ENCODE measurements at places on chromosomes 1 and 21.

- DNase-seq, result peak; percentile 99
Observed at GRCh38 chr1:26321315-26322041, 3.7 kb downstream of the CD52 start.

DNA sequence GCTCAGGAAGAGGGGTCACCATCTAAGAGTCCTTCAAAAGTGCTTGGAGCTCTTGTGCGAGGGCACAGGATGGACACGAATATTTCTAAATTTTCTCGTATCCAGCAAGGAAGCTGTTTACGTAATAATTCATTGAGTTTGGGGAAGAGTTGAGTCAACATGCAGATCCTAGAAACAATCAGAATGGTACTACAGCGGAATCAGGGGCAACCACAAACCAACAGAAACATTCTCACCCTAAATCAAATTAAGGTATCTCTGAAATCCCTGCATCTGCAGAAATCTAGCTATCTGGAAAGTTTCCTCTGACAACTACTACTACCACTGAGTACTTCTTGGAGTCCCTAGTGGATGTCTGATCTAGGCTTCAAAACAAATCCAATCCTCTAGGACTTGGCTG lies 352.4 kb downstream of the LTN1 start:
- no peak for DNase-seq

GRCh38 chr1:228381356-228381755 lies 25.3 kb downstream of the TRIM11 start:
- no peak for DNase-seq

DNA sequence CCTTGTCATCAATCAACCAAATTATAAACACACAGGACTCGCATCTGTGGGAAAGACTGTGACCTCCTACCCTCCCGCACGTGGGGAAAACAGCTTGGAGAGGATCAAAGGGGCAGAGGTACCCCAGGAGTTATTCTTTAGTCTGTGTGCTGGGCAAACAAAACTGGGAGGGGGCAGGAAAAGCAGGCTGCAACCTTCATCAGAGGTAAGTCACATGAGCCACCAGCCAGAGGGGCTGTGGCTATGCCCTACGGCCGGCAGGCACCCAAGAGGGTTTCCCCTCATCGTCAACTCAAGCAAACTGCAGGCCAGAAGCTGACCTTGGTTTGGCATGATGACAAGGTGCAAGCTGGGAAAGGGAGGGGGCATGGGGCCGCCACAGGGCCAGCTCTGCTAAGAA lies 12.5 kb downstream of the SMIM12 start:
- no peak for DNase-seq

DNA sequence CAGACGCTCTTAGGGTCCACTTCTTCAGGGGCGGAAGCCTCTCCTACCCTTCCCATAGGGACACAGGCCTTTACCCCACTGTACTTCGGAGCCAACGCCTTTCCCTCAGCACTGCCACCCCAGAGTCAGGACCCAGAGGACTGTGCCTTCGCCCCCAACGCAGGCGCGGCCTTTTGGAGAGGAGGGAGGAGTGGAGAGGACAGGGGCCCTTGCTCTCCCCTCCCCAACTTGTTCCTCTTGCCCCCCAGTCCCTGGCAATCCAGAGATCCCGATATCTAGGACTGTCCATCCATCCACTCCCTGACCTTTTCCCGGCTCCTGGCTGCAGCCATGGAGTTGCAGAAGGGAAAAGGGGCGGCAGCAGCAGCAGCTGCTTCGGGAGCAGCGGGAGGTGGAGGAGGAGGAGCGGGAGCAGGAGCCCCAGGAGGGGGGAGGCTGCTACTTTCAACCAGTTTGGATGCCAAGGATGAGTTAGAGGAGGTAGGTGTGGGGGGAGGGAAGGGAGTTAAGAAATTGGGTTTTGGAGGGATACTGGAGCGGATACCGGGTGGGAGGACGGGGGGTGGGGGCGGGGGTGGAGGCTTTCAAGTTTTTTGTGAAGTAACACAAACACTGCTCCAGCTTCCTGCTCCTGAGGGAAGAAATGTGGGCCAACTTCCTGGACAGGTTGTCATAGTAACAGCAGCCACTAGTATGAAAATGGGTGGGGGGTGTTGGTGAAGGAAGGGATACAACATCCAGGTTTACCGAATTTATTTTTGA lies 636 bp downstream of the INTS3 start:
- DNase-seq, result no peak

- no peak for DNase-seq
Observed at GRCh38 chr21:35682904-35683549, 377.3 kb downstream of the SETD4 start.

DNA sequence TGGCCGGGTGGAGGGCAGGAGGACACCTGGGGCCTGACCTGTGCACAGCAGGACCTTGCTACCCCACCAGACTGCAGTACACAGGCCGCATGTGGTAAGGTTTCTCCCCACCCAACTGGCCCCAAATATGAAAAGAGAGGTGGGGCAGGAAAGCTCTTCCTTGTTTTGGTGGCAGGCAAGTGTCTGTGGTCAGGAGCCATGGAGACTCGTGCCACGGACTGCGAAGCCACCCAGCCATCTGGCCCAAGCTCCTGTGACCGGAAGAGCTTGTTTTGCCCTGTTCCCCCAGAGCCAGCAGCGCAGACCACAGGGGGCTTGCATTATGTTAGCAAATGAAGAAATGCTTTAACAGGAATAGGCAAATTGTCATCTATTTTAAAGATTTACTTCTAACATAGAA lies 54.9 kb downstream of the OLIG1 start:
- DNase-seq, result no peak

GRCh38 chr21:28932717-28933116 lies 60.0 kb downstream of the LTN1 start:
- DNase-seq, result no peak

DNA sequence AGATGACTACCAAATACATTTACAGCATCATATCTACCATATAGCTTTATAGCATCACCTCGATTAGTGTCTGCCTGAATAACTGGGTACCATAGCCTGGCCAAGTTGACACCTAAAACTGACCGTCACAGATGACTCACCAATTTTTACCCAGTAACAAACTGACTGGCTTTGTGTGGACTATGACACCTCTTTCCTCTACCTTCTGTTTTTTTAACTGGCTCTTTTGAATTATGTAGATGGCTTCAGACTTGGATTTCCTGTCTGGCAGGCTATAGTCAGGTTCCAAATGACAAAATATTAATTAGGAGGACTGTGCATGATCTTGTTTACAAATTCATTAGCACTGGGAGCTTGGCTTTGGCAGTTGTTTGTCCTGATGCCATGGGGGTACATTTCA lies 360.3 kb downstream of the TGFB2 start:
- no peak for DNase-seq

- no peak for DNase-seq
Observed at GRCh38 chr1:72000809-72001208, 281.5 kb downstream of the NEGR1 start.

GRCh38 chr1:59688976-59689375 lies 125.8 kb upstream of the HOOK1 start:
- no peak for DNase-seq

DNA sequence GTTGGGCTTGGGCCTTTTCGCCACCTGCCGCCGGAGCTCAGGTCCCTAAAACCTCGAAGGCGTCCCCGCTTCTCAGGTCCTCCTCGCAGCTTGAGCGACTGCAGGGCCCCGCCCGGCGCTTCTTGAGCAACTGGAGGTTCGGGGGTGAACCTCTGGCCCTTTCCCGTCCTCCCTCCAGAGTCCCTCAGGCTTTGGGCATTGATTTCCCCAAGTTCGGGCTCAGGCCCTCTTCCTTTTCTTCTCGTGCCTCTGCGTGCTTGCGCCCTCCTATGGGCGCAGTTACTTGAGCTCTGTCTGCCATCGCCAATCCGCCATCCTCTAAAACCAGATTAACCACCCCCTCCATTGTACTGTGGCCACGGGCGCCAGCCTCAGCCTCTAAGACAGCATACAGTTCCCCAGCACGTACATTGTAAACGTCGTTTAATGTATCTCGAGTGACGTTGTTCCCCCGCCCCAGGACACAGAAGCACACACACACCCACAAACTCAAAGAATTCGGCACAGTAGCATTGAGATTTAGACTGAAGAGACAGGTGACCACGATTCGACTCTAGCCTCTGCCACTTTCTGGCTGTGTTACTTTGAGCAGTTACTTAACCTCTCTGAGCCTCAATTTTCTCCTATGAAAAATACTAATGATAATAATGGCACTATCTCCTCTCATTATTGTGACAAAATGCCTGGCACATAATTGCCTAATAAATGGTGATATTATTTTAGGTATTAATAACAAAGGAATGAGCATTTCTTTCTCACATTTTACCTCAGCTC lies 22.6 kb downstream of the BTG2 start:
- no peak for DNase-seq

DNA sequence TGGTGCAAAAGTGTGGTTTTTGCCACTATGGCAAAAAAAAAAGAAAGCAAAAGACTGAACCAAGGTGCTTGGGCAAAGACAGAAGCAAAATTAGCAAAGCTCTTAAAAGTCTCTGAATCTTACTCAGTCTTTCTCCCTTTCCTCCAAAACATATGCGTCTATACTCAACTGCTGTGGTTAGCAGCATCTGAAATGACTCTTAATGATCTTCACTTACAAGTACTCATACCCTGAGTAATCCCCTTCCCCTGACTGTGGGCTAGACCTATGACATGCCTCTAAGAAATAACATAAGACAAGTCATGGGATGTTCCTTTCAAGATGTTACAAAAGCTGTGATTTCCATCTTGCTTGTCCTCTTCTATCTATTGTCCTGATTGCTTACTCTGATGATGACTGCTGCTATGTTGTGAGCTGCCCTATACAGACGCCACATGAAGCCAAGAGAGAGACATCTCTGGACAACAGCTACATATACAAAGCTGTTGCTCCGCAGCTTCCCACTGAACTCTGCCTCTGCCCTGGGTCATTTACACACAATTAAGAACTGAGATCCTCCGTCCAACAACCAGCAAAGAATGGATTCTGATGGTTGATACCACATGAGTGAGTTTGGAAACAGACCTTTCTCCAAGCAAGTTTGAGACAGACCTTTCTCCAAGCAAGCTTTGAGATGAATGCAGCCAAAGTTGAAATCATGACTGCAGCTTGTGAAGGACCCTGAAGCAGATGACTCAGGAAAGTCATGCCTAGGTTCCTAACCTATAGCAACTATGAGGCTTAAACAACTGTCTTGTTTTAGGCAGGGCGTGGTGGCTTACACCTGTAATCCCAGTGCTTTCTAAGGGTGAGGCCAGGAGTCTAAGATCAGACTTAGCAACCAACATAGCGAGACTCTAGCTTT lies 55.2 kb downstream of the PUM1 start:
- no peak for DNase-seq

- DNase-seq, result no peak
Observed at GRCh38 chr1:9186082-9186859, 48.3 kb upstream of the H6PD start.

GRCh38 chr1:167330601-167331293 lies 110.1 kb downstream of the POU2F1 start:
- DNase-seq, result no peak

- no peak for DNase-seq
Observed at GRCh38 chr1:193747579-193747978, 561.2 kb upstream of the B3GALT2 start.

DNA sequence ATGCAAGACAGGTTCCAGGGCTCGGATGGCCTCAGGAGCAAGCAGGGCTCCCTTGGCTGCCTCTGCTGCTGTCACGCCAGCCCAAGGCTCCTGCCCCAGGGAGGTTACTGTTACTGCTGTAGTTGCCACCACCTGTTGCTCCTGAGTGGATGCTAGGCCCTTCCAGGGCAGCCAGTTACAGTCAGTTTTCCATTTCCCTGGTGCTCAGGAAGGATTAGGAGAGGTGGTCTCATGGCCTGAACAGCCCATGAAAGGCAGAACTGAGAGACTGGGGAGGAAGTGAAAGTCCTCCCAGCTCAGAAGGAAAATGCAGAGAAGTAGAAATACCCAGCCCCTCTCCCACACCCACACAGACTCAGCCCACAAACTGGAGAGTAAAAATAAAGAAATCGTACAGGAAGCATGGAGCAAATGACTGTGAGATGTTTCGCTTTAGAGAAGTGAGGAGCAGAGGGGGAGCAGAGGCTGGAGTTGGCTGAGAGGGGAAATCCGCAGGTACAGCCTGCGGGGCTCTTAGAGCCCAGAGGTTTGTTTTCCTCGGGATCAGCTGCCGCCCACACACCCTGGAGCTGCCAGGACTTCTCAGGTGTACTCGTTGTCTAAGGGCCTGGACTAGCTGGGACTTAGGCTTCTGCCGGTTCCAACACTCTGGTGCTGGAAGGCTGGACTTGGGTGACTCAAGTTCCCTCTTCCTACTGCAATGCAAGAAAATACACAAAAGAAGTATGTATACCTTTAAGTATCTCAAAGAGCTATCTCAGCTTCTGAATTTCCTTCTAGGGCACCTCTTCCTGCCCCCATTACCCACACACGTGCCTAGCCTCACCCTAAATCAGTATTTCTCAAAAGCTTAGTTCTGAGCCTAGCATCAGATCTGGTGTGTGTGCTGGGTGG lies 2.3 kb downstream of the IL6R start:
- no peak for DNase-seq

DNA sequence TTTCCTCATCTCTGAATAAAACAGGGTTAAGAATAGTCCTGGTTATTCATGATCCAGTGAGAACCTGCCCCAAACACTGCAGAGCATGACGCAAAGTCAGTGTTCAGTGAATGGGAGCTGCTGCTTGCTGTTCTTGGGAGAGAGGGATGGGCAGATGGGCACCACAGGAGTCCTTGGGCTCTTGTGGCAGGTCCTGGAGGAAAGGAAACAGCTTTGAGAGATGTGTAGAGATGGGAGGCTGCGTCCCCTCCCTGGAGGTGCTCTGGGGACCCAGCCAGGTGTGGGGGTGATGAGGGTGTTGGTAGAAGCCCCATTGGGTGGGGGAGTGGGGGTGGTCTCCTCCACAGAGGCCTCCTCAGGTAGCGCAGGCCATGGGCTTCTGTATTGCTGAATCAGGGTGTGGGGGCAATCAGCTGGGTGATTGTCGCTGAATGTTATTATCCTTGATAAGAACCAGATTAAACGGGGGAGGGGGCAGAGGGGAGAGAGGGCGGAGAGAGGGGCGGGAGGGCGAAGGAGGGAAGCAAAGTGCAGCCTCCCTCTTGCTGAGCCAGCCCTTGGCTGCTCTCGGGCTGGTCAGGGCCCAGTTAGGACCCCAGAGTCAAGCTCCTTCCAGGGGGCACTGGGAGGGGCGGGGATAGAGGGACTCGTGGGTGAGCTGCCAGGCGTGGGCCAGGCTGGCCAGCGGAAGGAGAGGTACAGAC lies 22.9 kb upstream of the CASZ1 start:
- no peak for DNase-seq

- no peak for DNase-seq
Observed at GRCh38 chr1:210384625-210385024, 55.9 kb downstream of the HHAT start.

GRCh38 chr1:106984801-106985200 lies 71.7 kb upstream of the PRMT6 start:
- no peak for DNase-seq

DNA sequence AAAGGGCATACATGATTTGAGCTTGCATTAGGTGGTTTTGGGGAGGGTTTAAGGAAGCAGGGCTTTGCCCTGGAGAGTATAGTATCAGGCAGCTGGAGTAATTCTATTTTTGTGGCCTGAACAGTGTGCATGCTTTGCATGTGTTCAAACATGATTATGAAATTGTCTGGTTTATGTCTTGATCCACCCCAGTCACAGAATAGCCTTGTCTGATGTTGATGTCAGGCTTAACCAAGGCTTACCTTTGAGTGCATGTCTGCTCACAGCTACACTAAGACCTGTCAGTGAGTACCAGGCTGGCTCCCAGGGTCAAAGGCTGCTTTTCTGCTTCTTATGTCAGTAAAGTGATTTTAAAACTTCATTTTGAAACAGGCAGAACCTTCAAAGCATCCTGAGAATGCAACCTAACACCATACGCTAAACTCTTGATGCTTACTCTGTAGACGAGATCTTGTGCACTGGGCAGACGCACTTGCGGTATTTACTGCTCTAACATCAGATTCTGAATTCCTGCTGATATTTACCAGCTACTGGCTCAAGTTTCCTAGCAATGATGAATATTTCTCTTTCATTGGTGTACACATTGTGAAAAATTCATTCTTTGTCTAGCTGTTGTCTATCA lies 78.9 kb downstream of the MAP3K21 start:
- DNase-seq, result no peak
